ENCODE measurements at places on chromosomes 5 and 9. TPM values are rescaled to one million over a fixed set of nuclear protein-coding genes. Genes with fewer than 3 reads are reported as not detected.
A peak's percentile ranks its signal among the peaks of the same experiment; 100 is the strongest.

The HRH2 gene
- total RNA-seq: not detected

The QRFP gene
- not detected for total RNA-seq

The ANKRD33B gene
- total RNA-seq: not detected

The SLC36A2 gene
- not detected for total RNA-seq

The PCDHGC4 gene
- not detected for total RNA-seq

DNA sequence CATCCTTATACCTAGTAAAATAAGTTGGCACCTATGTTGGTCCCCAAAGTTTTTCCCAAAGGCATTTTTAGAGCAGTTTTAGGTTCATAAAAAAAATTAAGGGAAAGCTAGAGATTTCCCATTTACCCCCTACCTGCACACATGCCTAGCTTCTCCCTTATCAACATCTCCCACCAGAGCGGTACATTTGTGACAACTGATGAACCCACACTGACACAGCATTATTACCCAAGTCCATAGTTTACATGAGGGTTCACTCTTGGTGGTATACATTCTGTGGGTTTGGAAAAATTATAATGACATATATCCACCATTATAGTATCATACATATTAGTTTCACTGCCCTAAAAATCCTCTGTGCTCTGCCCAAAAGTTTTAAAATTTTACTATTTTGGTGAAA, 12.0 kb downstream of the RAD1 start:
- no peaks in the 10 kb centered on the region for H3K27me3 ChIP-seq
- no peaks in the 10 kb centered on the region for H3K4me1 ChIP-seq
- no peak for DNase-seq
- H3K27ac ChIP-seq: no peak overlapping the region
- peaks cover 4% of the 10 kb centered on the region for H3K36me3 ChIP-seq

DNA sequence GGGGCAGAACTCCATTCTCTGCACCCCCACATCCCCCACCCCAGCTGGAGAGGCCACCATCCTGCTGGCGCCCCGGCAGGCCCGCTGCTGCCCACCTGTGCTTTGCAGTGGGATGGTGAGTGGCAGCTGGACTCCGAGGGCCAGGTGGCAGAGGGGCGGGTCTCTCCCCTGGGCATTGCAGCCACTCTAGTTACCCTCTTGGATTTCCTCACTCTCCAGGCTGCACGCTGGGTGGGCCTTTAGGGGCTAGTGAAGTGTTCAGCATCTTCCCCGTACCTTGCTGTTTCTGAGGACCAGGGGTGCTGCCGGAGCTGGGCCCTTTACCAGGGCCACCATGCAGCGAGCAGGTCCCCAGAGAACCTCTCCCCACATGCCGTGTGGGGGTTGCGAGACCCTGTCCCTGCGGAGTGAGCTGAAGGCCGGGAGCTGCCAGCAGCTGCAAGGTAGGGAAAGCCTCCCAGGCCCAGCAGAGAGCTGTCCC, 88.4 kb upstream of the SH3PXD2B start:
- H3K4me1 ChIP-seq: no peaks in the 10 kb centered on the region
- no peak overlapping the region for H3K4me3 ChIP-seq
- no peaks in the 10 kb centered on the region for H3K36me3 ChIP-seq

DNA sequence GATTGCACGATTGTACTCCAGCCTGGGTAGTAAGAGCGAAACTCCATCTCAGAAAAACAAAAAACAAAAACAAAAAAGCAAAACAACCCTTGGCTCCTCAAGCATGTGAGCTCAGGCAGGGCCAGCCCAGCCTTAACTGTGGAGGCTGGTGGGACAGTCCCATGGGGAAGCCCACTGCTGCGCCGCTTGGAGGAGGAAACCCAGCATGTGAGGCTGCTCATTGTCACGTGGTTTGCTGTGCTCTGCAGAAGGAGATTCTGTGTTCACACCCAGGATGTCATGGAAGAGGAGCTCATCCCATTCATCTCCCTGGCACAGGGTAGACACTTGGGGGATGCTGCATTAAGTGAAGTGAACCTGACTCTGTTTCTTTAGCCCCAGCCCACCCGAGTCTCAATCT, 4.0 kb downstream of the ZBED3 start:
- H3K4me1 ChIP-seq: peaks cover 21% of the 10 kb centered on the region
- no peak for DNase-seq
- H3K27me3 ChIP-seq: no peaks in the 10 kb centered on the region
- peaks cover 15% of the 10 kb centered on the region for H3K36me3 ChIP-seq
- no peak overlapping the region for H3K27ac ChIP-seq

DNA sequence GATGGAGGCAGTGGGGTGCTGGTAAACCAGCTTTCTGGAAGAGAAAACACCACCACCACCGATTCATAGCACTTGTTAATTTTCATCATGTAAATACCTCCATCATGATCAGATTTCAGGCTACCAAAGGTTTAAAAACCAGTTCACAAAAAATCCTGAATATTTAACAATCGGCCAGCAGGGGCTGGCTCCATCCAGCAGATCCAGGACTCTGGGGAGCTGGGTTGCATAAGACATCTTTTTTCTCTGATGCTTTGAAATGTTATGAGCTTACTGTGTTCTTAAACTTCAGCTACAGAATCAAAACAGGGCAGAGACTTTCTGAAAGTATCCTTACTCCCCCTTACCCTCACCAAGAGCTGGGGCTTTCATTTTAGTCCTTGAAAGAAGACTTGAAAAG, 14.6 kb upstream of the RNF183 start:
- peak; percentile 9 for DNase-seq
- no peaks in the 10 kb centered on the region for H3K4me1 ChIP-seq
- H3K27me3 ChIP-seq: no peaks in the 10 kb centered on the region
- H3K27ac ChIP-seq: no peak overlapping the region
- no peak overlapping the region for H3K4me3 ChIP-seq

- DNase-seq: no peak
- peaks cover 42% of the 10 kb centered on the region for H3K4me1 ChIP-seq
- H3K27me3 ChIP-seq: no peaks in the 10 kb centered on the region
- H3K36me3 ChIP-seq: no peaks in the 10 kb centered on the region
- peak overlapping the region; percentile 46 for H3K27ac ChIP-seq
Observed at GRCh38 chr5:173890195-173890991, 2.2 kb downstream of the CPEB4 start.

GRCh38 chr5:174572591-174572990, 151.8 kb upstream of the MSX2 start:
- no peaks in the 10 kb centered on the region for H3K4me1 ChIP-seq
- no peak overlapping the region for H3K27ac ChIP-seq
- no peak overlapping the region for H3K4me3 ChIP-seq
- no peak for DNase-seq
- H3K27me3 ChIP-seq: no peaks in the 10 kb centered on the region

GRCh38 chr9:97594381-97594921, 38.7 kb downstream of the TSTD2 start:
- no peaks in the 10 kb centered on the region for H3K27me3 ChIP-seq
- H3K36me3 ChIP-seq: no peaks in the 10 kb centered on the region
- H3K4me1 ChIP-seq: peaks cover 6% of the 10 kb centered on the region
- H3K27ac ChIP-seq: no peak overlapping the region

DNA sequence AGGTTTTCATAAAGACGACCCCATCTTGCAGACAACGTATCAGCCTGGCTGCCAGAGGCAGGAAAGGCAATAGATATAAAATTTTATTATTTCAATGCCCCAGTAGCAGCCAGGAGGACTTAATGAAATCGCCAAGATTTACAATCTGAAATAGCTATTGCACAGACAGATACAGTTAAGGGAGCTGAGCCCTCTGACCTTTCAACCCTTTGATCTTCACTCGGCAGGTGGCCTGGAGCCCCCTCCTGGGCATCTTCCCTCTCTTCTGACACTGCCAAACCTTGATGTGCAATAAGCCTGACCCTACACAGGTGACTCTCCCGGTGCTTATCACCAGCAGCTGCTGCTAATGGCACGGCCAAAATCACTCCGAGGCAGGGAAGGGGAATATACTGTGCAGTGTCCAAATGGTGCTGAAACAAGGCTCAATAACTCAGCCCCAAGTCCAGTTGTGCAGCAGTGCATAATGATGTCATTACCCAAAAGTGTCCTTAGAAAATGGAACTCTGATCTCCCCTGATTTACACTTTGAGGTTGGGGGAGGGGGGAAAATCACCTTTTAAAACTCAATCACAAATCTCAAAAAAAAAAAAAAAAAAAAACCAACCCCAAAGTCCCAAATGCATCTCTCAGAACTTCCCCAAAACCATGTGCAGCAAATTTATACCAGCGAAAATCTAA, 242.0 kb downstream of the CRB2 start:
- H3K27ac ChIP-seq: no peak overlapping the region
- peaks cover 4% of the 10 kb centered on the region for H3K36me3 ChIP-seq
- peaks cover 8% of the 10 kb centered on the region for H3K4me1 ChIP-seq
- H3K4me3 ChIP-seq: no peak overlapping the region
- H3K27me3 ChIP-seq: no peaks in the 10 kb centered on the region

- H3K36me3 ChIP-seq: no peaks in the 10 kb centered on the region
- H3K4me3 ChIP-seq: no peak overlapping the region
- no peaks in the 10 kb centered on the region for H3K27me3 ChIP-seq
Observed at GRCh38 chr5:149195962-149196361, 54.7 kb downstream of the ABLIM3 start.

GRCh38 chr5:97063251-97063650, 79.2 kb downstream of the LIX1 start:
- H3K4me3 ChIP-seq: no peak overlapping the region
- H3K27me3 ChIP-seq: no peaks in the 10 kb centered on the region
- H3K27ac ChIP-seq: no peak overlapping the region
- no peak for DNase-seq

DNA sequence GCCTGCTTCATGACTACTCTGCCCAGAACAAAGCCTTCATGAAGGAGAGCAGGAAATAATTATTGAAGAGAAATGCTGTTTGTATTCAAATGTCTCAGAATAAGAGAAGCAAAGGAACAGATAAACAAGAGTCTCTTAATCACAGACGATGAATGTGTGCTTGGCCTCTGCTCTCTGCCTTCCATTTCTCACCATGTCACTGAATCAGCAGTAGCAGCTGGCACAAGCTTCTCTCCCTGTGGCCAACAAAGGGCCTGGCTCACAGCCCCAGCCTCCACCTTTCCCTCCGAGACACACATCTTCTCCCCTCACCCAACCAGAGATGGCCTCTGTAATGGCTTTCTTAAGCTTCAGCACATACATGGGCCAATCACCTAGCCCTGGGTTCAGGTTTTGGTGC, 128.1 kb upstream of the SLIT3 start:
- H3K27ac ChIP-seq: no peak overlapping the region
- no peaks in the 10 kb centered on the region for H3K36me3 ChIP-seq
- no peaks in the 10 kb centered on the region for H3K4me1 ChIP-seq
- no peak for DNase-seq
- no peak overlapping the region for H3K4me3 ChIP-seq

GRCh38 chr5:154311362-154311761, 120.8 kb downstream of the GALNT10 start:
- no peaks in the 10 kb centered on the region for H3K27me3 ChIP-seq
- H3K4me3 ChIP-seq: no peak overlapping the region
- no peak for DNase-seq
- no peaks in the 10 kb centered on the region for H3K36me3 ChIP-seq
- no peaks in the 10 kb centered on the region for H3K4me1 ChIP-seq

DNA sequence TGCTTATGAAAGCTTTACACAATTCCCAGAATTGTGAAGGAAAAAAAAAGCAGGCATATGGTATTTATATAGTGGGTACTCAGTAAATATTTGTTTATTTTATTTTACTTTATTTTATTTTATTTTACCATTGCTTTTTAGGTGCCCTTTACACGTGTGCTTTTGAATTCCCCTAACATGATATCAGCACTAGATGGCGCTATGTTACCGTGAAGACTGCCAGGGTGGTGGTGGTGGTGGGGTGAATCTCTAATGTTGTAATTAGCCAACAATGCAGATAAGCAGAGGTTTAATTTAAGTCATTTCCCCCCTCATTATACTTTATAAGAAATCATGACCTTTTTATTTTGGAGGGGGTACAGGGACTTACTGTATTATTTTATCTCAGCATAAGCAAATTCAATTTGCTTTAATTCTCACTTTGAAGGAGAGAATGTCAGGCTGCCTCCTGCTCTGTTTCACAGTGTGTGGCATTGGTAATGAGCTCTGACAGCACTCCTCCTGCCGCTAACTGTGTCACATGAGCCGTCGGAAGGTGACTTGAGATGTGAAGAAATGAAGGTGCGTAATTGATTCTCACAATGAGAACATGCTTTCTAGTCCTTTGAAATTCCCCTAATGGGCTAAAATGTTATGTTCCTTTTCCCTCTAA, 165.6 kb downstream of the YTHDC2 start:
- H3K27me3 ChIP-seq: no peaks in the 10 kb centered on the region
- H3K27ac ChIP-seq: no peak overlapping the region
- no peak overlapping the region for H3K4me3 ChIP-seq
- H3K4me1 ChIP-seq: no peaks in the 10 kb centered on the region

DNA sequence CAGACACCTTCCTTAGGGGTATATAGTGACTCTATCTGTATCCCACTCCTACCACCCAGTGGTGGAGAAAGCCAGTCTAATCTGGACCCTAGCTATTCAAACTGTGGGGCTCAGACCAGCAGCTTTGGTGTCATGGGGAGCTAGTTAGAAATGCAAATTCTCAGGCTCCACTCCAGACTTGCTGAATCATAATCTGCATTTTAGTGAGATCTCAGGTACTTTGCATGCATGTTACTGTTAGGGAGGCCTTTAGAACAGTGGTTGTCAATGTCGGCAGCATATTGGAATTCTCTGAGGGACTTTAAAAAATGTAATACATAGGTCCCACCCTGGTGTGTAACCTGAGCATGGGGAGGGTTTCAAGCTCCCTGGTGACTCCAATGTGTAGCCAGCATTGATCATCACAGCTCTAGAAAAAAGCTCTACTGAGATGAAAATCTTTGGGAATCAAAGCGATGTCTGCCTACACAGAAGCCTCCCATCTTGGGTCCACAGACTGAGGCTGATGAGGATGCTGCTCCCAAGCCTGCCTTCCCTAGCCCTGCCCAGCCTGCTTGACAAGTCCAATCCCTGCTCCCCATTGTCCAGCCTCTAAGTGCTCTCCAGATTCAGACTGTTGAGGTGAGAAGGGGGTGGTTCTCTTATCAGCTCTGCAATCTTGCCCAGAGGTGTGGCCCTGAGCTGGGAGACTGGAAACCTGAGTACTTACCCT, 11.9 kb upstream of the GM2A start:
- H3K4me1 ChIP-seq: peaks cover 30% of the 10 kb centered on the region
- no peak for DNase-seq
- H3K36me3 ChIP-seq: no peaks in the 10 kb centered on the region
- no peak overlapping the region for H3K27ac ChIP-seq
- H3K27me3 ChIP-seq: peaks cover 14% of the 10 kb centered on the region

DNA sequence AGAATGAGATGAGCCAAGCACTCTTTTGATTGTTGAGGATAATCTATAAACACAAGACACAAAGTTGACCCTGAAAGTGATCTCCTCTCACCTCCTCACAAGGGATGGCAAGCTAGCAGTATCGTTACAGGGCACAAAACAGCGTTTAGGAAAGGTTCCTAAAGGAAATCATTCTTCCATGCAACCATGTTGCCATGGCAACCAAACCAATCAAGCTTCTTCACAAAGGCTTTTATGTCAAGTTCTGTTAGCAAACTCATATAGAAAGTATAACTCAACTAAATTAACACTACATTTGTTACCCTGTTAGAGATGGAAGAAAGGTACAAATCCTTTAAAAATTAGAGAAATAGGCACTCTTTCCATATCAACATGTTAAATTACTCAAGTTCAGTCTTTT, 1016.8 kb upstream of the DMAC1 start:
- no peaks in the 10 kb centered on the region for H3K4me1 ChIP-seq
- no peaks in the 10 kb centered on the region for H3K27me3 ChIP-seq
- DNase-seq: no peak
- H3K36me3 ChIP-seq: no peaks in the 10 kb centered on the region

All from HepG2 (cell line).